ENCODE measurements at places on chromosomes 2 and 18.

GRCh38 chr2:165667375-165667774, 126.7 kb downstream of the GALNT3 start:
- no peak for DNase-seq

- DNase-seq: no peak
Observed at GRCh38 chr2:174312581-174313234, 22.0 kb upstream of the SP9 start.

- no peak for DNase-seq
Observed at GRCh38 chr2:150153646-150154307, 333.7 kb downstream of the RND3 start.

DNA sequence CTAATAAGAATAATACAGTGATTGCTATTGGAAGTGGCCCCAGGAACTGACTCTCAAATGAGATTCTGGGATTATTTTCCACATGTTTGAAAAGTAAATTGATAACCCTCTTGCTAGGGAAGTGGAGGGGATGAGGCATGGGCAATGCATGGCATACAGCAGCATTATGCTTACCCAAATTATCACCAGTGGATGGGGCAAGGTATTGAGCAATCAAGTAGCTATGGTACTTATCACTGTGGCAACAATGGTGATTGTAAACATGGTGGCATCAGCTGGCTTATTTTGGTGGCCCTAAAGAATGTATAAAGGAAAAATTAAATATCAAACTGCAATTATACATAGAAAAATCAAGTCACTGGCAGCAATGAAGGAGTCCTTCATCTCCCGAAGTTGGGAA, 155.1 kb downstream of the FIGN start:
- DNase-seq: no peak
